ENCODE measurements at places on chromosomes 4 and X.
A peak's percentile ranks its signal among the peaks of the same experiment; 100 is the strongest.

- DNase-seq, result peak; percentile 90
Measured at GRCh38 chr4:55553441-55554201, 6.9 kb upstream of the CLOCK start.

DNA sequence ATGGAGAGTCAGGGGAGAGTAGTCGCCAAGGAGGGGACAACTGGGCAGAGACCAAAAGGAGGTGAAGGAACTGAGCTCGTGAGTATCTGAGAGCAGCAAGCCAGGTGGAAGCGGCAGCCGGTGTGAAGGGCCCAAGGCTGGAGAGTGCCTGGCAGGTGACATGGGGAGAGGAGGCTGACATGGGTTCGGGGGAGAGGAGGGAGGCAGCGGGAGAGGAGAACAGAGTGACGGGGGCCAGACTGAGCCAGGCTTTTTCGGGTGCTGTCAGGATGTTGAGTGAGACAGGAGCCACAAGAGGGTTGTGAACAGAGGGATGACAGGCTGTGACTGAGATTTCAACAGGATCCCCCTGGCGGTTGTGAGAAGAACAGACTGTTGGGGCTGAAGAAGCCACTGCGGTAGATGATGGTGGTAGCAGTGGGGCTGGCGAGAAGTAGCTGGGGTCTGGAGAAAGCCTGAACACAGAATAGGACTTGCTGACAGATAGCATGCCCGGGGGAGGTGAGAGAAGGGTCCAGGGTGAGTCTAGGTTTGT, 5.7 kb downstream of the ELK1 start:
- DNase-seq, result peak; percentile 24

GRCh38 chrX:10054396-10054795, 87.2 kb downstream of the CLDN34 start:
- no peak for DNase-seq

DNA sequence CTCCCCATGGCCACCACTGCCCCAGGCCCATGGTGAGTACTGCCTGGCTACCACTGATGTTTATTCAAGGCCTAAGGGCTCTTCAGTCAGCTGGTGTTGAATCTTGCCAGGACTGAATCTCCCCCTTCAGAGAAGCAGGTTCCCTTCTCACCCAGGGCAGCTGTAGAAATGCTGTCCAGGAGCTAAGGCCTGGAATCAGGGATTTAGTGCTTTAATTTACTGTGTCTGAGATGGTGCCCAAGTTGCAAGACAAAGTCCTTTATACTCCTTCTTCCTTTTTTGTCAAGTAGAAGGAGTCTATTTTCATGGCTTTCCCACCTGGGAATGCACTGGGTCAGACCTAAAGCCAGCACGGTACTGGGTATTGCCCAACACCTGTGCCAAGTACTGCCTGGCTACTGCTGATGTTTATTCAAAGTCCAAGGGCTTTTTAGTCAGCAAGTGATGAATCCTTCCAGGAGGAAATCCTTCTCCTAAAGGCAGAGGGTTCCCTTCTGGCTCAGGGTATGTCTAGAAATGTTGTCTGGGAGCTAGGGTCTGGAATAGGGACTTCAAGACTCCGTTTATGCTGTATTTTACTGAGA, 117.6 kb upstream of the ATOH1 start:
- no peak for DNase-seq

DNA sequence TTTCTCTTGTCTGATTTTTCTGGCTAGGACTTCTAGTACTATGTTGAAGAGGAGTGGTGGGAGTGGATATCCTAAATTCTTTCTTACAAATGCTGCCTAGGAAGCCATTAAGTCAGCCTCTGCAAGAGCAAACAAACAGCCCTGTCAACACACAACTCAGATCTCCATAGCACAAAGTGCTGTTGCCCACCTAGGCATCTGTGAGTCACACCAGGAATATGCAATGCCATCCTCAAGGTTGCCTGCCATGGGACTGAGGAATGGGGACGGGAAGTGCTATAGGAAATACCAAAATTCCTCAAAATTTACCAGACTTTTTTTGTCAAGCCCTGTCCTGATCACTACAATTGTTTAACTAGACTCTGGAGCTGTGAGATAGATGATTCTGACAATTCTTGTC, 466.9 kb downstream of the FSTL5 start:
- DNase-seq, result no peak

GRCh38 chr4:87838205-87838604, 5.4 kb downstream of the MEPE start:
- no peak for DNase-seq

GRCh38 chrX:24276015-24276414, 37.9 kb downstream of the SUPT20HL2 start:
- DNase-seq, result no peak

DNA sequence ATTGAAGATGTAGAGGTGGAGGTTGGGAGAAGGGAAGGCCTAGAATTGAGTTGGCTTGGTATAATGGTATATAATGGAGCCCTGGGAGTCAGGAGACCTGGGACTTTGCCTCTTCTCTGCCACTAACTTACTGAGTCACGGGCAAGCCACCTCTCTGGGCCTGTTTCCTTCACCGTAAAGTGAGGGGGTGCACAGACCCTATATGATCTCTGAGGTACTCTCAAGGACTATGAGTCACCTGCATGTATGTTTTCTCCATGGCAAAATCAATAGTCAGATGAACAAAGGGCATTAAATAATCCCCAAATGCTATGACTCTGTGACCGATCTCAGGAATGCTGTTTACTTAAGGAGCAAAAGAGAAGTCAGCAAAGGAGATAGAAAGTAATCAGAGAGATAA, 5.1 kb downstream of the P2RY4 start:
- no peak for DNase-seq

DNA sequence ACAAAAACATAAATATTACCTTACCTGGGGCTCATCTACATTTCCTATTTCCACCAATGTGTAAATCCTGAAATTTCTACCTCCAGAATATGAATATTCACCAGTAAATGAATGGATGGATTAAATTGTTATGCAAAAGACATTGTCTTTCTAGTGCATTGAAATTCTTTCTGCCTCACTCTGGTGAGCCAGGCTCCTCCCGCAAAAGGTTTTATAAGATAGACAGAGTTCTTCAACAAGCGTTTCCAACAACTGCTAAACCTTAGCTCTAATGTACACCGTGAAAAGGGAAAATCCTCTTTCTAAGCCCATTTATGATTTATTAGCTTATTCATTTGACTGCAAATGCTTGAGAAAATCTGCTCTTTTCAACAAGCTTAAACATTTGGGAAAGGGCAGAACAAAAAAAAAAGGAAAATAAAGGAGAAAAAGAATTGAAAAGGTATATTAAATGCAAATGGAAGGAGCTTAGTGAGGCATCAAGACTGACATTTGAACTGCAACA, 72.0 kb downstream of the LDB2 start:
- DNase-seq, result no peak

DNA sequence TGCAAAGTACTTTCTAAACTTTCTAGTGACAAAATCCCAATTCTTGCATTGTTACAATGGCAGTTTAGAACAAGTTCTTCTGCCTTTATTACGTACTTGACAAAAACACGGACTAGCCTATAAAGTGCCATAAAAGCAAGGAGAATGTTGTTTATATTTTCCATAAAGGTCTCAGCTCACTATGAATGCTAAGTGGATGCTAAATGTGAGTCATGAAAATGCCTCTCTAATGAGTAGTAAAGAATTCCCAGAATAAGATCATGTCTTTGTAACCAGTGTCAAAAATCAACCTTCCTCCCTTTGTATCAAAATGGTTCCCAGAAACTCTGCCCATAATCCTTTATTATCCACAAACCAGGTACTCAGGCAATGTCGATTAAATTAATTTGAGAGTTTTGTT, 539.8 kb upstream of the SLIT2 start:
- peak; percentile 82 for DNase-seq

DNA sequence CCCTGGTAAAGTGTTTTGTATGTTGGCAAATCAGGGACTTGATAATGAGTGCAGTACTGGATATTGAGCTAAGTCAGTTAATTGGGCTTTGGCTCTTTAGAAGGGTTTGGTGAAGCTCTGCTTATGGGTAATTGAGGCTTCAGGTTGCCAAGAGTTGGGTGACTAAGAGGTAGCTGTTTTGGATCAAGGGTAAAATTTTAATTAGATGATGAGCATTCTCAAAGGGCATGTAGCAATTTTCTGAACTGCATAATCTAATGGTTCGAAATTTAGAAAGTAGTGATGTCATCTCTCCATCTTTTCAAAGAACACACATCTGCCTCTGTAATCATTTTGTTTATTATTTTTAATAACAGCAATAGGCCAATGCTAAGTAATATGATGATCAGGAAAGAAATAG, 5.5 kb upstream of the TRIM2 start:
- DNase-seq, result no peak

DNA sequence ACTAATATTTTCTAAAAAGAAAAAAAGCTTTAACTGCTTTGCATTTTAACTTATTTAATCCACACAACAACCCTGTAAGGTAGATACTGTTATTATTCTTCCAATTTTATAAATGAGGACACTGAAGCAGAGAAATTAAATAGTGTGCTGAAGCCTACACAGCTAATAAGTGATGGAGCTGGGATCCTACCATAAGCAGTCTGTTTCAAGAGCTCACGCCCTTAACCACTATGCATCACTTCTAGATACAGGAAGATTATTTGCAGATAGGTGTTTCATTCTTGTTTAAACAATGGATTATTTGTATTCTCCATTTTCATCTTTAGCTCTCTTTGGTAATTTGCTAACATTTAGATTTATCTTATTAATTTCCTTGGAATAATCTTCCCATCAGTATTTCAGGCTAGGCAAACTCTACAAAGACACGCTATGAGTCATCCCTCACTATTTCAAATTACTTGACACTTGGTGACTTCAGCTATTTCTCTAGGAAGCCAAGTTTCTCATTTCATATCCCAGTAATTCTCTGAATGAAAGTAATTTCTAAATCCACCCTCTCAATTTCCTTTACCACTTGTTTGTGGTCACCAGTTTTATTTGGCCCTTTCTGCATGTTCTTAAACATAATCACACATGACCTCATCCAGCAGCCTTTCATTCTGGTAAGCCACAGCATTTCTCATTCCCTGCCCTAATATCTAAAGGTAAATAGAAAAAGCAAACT, 67.3 kb downstream of the ASB9 start:
- DNase-seq, result peak; percentile 70

DNA sequence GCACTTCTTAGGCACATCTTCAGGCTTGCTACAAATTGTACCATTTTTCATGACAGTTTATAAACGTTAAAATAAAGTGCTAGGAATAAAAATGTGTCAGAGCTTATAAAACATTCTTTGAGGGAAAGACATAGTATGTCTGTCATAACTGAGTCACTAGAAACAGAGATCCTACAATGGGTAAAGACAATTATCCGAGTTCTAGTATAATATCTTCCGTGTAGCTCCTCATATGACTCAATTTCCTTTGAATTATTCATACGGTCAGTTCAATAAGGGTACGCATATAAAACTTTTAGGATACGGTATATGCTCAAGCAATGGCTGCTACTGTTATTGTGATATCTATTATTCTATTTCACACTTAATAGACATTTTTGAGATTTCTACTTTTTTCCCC, 349.1 kb downstream of the PCDH10 start:
- peak; percentile 27 for DNase-seq

GRCh38 chr4:132026166-132026565, 1122.9 kb upstream of the PCDH10 start:
- DNase-seq, result no peak

GRCh38 chrX:14095702-14096101, 66.0 kb upstream of the GEMIN8 start:
- DNase-seq, result peak; percentile 18
